Stimulated activated naive CD8-positive, alpha-beta T cell treated with anti-CD3 and anti-CD28 coated beads, Interleukin-15, Interleukin-2, amounts not matched to agents 100 U/mL and 50 U/mL, for 24 hours (primary cell): ENCODE measurements at places on chromosomes 13 and 19.

DNA sequence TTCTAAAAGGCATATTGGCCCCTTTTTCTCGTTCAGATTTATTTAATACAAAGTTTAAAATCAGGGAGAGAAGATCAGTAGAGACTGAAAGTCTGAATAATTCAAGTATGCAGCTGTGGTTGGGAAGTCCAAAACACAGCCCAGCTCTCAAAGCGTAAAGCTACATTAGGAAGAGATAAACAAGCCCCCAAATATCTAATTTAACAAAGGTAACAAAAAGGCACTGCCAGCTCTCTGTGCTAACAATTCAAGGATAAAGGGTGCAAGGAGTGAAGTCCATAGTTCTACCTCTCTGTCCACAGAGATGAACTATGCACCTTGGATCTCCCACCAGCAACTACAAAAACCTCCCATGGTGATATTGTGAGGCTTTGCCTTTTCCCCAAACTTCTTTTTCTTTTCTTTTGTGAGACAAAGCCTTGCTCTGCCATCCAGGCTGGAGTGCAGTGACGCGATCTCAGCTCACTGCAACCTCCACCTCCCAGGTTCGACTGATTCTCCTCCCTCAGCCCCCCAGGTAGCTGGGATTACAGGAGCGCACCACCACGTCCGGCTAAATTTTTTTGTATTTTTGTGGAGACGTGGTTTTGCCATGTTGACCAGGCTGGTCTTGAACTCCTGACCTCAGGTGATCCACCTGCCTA, 104.4 kb downstream of the LHFPL6 start:
- DNase-seq = no peak

- DNase-seq = no peak
These were observed 65.1 kb downstream of the FLT1 start for GRCh38 chr13:28429685-28430290.

- no peak for DNase-seq
These were observed 114.9 kb downstream of the RFC3 start for GRCh38 chr13:33932769-33933406.

DNA sequence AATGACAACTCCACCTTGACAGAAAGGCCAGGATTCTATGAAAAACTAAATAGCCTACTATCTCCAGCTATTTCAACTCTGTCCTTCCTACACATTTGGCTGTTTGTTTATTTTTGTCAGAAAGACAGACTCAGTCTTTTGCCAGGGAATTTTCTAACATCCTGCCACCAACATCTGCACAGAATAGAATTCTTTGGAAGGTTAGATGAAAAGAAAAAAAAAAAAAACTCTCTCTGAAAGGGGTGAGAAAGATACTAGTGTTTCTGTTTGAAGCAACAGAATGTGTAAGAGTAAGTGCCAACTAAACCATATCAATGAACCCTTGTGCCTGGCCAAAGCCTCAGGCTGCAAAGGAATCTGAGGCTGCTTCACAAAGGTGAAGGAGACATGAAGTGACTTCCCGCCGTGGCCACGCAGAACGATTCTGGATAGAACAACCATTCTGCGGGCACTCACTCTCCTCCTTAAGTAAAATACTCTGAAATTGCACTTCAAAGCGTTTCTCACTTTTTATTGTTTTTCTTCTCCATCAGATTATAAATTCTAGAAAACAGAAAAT, 498.2 kb downstream of the IRS2 start:
- DNase-seq = no peak

DNA sequence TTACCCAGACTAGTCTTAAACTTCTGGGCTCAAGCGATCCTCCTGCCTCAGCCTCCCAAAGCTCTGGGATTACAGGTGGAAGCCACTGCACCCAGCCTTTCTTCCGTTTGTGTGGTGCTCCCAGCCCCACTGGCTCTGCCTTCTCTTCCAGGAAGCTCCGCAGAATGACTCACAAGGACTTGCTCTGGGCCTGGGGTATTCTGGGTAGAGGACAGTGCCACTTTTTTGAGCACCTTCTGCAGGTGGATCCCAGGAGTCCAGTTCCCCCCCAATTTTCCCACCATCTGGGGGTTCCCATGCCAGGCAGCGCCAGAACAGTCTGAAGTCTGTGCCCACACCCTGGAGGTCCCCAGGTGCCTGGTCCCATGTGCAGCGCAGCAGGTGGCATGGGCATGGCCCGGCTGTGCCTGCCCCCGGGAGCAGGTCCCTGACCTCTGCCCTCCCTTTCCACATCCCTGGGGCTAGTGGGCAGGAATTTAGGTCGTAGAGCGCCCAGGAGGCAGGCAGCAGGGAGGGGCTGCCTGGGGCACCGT, 1.6 kb downstream of the REEP6 start:
- DNase-seq = no peak

DNA sequence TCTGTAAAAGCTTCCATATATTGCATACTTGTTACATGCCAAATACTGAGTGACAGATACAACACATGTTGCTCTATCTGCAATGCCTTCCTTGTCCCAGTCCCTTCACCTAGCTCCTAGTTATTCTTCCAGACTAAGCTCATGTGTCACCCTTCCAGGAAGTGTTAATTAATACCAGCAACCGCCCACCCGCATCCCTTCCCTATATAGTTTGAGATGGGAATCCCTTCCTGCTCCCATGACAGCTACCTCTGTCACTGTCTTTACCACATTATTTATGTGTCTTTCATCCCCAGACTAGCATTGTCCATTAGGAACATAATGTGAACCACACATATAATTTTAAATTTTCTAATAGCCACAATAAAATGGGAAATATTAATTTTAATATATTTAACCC, 49.5 kb upstream of the FRY start:
- no peak for DNase-seq

- no peak for DNase-seq
These were observed 505.0 kb upstream of the KLHL1 start for GRCh38 chr13:70613295-70613694.

- DNase-seq = no peak
These were observed 318.0 kb upstream of the KLF12 start for GRCh38 chr13:74452176-74452575.

DNA sequence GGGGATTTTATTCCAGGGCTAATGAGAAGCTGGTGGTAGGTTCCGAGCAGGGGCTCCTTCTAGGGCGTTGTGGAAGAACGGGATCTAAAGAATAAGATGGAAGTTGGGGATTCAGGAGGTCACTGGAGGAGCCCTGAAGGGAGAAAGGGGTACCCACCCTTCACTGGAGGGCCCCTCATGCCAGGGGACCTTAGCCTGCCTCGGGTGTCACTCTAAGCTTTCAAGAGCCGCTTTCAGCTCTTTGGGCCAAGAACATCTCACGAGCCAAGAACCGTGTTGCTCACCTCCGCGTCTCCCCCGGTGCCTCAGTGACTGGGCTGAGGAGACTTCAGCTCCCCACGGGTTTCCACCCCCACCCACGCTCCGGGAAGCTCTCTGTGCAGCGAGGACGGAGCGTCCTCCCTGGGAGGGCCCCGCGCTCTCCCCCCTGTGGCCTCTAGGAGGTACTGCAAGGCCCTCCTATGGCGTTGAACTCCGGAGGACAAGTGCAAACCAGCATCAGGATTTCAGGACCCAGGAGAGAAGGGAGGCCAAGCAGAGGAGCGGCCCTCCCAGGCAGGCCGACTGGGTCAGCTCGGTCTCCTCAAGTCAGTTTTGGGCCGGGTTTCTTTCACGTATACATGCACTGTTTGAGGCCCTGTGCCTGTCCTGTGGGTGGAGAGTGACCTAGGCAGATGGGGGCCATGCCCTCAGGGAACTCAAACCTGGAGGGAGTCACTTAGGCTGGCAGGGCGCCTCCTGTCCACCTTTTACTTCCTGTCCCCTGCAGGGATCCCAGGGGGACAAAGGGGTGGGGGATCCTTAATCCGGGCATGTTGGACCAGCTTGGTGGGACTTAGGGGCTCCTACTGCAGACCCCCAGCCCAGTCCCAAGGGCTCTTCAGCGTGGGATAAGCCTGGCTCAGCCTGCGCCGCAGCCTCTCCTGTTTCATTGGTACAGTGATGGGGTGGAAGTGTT, 5.1 kb upstream of the KRTDAP start:
- peak; percentile 82 for DNase-seq

DNA sequence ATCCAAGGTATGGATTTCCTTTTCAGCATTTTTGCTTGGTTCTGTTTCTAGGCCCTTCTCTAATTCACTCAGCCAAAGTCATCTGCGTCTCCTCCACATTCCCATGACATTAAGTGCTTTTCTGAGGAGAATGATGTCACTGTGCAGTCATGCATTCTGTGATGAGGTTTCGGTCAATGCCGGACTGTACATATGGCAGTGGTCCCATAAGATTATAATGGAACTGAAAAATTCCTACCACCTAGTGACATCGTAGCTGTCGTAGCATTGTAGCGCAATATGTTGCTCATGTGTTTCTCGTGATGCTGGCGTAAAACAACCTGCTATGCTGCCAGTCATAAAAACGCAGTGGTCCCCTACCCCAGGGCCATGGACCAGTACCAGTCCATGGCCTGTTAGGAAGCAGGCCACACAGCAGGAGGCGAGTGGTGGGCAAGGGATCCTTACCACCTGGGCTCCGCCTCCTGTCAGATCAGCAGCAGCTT, 63.4 kb upstream of the TNFRSF19 start:
- no peak for DNase-seq

DNA sequence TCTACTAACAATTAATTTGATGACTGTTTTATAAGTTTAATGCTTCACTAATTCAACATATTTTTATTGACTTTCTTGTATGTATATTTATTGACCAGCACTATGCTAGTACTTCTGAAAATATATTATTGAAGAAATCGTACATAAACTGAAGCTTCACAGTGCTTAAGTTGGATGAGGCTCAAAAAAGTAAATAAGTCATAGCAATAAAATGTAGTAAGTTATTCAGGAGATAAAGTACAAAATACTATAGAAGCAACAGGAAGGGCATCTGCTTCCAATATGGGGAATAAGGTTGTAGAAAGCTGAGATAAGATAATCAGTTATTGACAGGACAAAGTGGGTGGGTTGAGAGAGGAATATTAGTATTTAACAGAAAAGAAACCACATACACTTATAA, 944.9 kb upstream of the MIR17HG start:
- DNase-seq = no peak

- no peak for DNase-seq
These were observed 16.9 kb upstream of the AP1M2 start for GRCh38 chr19:10603873-10604459.

GRCh38 chr13:91868351-91868750, 469.9 kb downstream of the GPC5 start:
- no peak for DNase-seq

- DNase-seq = no peak
These were observed 10.2 kb downstream of the DPP9 start for GRCh38 chr19:4713384-4713951.

GRCh38 chr19:18802354-18802753, 11.2 kb upstream of the COMP start:
- DNase-seq = no peak

DNA sequence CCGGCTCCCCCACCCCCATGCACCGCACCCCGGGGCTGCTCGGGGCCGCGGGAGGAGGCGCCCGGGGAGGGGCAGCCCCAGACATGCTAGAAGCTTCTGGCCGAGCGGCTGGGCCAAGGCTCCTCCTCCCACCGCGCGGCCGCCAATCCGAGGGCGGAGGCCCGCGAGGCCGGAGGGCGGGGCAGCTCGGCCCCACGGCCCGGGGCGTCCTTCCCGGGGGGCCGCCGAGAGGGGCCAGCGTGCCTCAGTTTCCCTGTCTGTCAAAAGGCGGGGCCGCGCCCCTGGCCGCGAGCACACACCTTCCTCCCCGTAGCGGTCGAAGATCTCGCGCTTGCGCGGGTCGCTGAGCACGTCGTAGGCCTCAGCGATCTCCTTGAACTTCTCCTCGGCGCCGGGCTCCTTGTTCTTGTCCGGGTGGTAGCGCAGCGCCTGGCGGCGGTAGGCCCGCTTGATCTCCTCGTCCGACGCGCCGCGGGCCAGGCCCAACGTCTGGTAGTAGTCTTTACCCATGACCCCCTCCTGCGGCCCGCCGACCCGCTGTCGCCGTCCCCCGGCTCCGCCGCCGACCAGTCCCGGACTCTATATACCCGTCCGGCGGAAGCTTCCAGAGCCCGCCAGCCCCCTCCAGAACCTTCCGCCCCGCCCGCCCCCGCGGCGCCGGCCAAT, at the start of gene DNAJB1:
Gene DNAJB1, minus strand, starts transcription at position 558 of the 666 bp plus-strand sequence. Its CDS starts 48 bp downstream, at position 510.
- peak; percentile 78 for DNase-seq

DNA sequence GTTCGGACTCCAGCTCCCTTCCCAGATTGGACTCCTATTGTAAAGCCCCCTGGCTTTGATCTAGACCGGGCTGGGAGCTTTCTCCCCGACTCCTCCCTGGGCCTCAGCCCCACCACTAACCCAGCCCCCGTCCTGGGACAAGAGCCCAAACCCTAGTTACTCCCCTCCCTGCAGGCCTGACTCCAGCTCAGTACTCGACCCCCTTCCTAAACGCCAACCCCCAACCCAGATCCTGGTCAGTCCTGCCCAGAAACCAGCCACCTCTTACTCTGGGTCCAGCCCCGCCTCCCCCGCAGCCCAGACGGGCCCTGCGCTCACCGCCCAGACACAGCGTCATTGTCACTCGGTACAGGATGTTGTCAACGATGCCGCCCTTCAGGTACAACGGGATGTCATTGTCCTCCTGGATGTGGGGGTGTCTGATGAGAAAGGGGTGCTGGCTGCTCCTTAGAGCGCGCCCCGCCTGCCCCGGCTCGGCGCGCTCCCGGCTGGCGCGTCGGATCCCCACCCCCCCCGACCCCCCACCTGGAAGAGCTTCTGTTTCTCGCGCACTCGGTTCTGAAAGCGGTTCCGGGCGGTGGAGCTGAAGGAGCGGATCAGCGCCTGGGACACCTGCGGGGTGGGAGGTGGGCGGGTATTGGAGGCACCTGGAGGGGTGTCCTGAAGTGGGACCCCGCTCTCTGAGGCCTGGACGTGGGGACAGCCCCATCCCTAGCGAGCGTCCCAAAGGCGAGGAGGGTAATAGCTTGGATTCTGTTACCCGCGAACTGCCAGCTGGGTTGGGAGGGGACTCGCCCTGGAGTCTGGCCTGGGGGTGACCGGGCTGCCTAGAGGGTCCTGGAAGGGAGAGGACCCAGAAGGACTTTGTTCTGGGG, 866 bp downstream of the COX7A1 start:
- no peak for DNase-seq

DNA sequence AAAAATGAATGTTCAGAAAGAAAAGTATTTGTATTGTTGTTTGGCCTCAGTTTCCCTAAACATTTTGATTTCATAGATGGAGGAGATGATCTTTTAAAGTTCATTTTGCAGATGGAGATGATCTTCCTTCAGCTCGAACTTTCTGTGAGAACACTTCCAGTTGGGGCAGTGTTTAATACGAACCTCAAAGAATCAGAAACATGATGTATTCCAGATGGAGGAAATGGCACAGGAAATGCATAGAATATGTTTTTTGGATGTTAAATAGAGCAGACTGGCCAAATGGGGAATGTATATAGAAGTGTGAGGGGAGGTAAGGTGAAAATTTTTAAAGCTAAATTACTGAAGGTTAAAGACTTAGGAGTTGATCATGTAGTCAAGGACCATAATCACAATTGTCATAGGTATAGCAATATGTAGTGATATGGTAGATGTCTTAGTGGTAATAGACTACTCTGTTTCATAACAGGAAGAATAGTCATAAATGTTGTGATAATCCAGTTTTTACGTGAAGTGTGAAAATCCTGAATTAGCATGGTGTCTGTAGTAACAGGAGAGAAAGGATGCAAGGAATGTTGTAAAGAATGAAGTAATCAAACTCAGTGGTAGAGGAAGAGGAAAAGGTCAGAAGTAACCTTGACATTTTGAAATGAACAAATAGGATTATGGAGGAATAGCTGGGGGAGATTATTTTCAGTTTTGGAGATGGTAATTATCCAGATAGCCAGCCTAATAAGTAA, 5.1 kb downstream of the RAP2A start:
- DNase-seq = no peak

GRCh38 chr19:38039966-38040365, 133.0 kb downstream of the SIPA1L3 start:
- no peak for DNase-seq
